ENCODE measurements at places on chromosomes 2 and 18. TPM values are rescaled to one million over a fixed set of nuclear protein-coding genes. Genes with fewer than 3 reads are reported as not detected.

The CASP10 gene
- total RNA-seq = 5.1 TPM

The R3HDM1 gene
- total RNA-seq = 10.7 TPM

The PSMA8 gene
- total RNA-seq = not detected

The NEU2 gene
- not detected for total RNA-seq

The PASK gene
- total RNA-seq = 2.9 TPM

The TTC21B gene
- total RNA-seq = 21.3 TPM

The WNT6 gene
- total RNA-seq = not detected

The TMEM247 gene
- not detected for total RNA-seq

The NXPH2 gene
- not detected for total RNA-seq

The LINC00305 gene
- total RNA-seq = not detected

The PLGLB1 gene
- total RNA-seq = 1.2 TPM

The COL4A3 gene
- under 0.01 TPM for total RNA-seq

The NR4A2 gene
- total RNA-seq = 0.39 TPM

Data from subcutaneous preadipocyte (primary cell).